Stimulated activated CD4-positive, alpha-beta T cell treated with anti-CD3 and anti-CD28 coated beads, TNF-alpha, amount 100 ng/mL, for 1 hour (primary cell): ENCODE measurements at places on chromosomes 7 and 10.

- DNase-seq: no peak
These were observed 5.1 kb upstream of the WNT16 start for GRCh38 chr7:121323515-121324302.

GRCh38 chr7:138876326-138876725, 78.3 kb upstream of the ATP6V0A4 start:
- DNase-seq: no peak

GRCh38 chr10:94005050-94005449, 11.3 kb downstream of the PLCE1 start:
- no peak for DNase-seq

- no peak for DNase-seq
These were observed 172.4 kb downstream of the COBL start for GRCh38 chr7:51144178-51144577.

- DNase-seq: no peak
These were observed 4.9 kb downstream of the TMEM270 start for GRCh38 chr7:73865738-73866445.

DNA sequence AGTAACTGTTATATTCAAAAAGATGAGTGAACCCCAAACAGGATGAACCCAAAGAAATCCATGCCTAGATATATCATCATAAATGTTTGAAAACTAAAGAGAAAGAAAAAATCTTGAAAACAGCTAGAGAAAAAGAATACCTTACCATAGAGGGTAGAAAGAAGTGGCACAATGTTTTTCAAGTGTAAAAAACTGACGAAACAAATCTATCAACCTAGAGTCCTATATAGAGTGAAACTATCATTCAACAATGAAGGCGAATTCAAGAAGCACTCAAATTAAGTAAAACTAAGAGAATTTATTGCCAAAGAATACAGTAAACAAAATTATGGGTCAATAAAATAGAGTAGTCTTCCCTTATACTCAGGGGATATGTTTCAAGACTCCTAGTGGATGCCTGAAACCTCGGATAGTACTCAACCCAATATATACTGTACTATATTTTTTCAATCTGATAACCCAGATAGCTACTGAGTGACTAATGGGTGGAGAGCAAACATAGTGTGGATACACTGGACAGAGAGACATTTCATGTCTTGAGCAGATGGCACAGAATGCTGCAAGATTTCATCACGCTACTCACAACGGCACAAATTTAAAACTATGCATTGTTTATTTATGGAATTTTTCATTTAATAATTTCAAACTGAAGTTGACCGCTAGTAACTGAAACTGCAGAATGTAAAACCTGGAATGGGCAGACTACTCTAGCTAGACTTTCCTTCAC, 52.6 kb upstream of the TMEM106B start:
- no peak for DNase-seq

DNA sequence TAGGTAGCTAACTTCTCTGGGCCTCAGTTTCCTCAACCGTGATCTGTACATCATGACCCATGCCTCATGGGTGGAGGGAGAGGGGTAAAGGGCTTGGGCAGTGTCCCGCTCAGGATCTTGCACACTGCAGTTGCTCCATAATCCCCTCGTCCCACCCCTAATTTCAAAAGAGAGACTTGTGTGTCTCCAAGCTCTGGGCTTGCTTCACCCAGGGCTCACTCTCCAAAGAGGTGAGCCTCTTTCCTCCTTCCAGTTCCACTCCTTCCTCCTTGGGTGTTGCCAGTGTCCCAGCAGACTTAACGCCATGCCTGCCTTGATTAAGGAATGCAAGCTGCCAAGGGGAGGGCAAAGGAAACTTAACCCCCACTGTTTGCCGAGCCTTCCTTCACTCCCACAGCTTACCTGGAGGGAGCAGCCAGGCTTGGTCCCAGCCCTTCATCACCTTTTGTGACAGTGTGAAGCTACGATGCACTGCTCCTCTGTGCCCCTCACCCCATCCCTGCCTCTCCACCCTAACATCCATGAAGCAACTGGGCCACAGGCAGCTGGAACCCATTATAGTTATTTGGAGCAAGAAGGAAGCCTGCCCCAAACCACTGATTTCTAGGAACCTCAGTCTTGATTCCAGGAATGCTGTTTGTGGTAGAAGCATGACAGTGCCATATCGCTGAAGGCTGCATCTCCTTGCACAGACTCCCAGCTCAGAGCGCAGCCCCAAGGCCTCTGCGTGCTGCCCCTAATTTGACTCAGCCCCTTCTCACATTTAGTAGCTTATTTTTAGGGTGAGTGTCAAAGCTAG, 363.3 kb downstream of the TNS3 start:
- no peak for DNase-seq

GRCh38 chr7:43308913-43309705, 196.7 kb downstream of the HECW1 start:
- DNase-seq: no peak
